Activated CD4-positive, alpha-beta T cell treated with anti-CD3 and anti-CD28 coated beads, Interleukin-2, Interleukin-4, amounts not matched to agents 100 ng/mL and 50 ng/mL, durations not matched to agents 16 hours and 8 hours (primary cell): ENCODE measurements at places on chromosomes 6 and 20.

- DNase-seq = no peak
These were observed 26.7 kb upstream of the IRF4 start for GRCh38 chr6:364609-365540.

GRCh38 chr6:130132286-130132701 lies 90.5 kb downstream of the SAMD3 start:
- DNase-seq = peak; percentile 82

- DNase-seq = no peak
These were observed 107.6 kb downstream of the JAG1 start for GRCh38 chr20:10565922-10566897.

DNA sequence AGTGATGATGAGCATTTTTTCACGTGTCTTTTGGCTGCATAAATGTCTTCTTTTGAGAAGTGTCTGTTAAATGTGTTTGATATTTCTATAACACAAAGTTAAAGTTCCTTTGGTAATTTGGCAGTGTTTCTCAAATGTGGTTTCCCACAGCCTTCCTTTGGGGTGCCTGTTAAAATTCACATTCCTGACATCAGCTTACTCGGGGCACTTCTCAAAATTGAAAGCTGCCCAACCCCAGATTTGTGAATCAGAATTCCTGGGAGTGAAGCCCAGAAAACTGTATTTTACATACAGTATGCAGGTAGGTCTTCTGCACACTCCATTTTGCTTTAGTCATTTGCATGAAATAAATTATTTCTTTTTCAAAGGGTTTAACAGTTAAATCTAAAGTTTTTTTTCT lies 207.9 kb downstream of the GMPR start:
- DNase-seq = no peak

DNA sequence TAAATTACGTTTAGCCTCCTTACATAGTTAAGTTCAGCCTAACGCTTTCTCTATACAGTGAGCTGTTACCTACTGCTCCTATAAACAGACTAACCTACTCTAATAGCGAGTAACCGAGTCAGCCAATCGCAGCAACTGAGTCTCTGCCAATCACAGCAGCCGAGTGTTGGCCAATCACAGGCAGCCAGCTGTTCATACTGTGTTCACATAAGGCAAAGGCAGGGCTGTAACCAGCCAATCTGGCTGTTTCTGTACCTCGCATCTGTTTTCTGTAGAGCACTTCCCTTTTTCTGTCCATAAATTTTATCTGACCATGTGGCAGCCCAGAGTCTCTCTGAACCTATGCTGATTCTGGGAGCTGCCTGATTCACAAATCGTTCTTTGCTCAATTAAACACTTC lies 263.9 kb upstream of the JARID2 start:
- DNase-seq = no peak

DNA sequence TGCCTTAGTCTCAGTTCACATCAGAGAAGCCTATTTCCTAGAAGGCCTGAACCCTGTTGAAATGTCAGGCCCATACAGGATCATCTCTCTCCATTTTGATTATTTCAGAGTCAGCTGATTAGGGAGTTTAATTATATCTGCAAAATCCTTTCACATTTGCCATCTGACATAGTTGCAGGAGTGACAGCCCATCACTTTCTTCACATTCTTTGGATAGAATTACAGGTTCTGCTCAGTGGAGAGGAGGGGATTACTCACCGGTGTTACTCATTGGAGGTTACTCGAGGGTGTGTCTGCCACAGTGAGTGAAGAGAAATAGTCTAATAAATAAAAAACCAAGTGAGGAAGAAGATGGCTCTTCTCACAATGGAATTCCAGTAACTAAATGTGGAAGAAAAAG lies 216.8 kb downstream of the TMEM242 start:
- peak; percentile 34 for DNase-seq

DNA sequence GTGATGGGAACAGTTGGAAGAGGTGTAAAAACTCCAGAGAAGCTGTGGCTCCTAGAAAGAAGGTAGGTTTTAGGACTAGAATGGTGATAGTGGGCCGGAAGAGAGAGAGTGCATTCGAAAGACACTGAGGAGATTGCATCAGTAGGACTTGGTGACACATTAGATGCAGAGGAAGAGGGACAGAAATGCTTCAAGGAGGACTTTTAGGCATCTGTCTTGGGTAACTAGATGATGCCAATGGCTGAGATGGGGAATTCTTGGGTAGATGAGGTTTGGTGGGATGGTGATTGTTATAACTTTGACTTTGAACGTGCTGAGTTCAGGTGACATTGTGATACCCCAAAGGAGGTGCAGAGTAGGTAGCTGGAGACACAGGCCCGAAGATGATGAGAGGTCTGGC lies 196.5 kb downstream of the GMPR start:
- peak; percentile 45 for DNase-seq

- no peak for DNase-seq
These were observed 17.1 kb downstream of the IRF4 start for GRCh38 chr6:408599-409102.

GRCh38 chr20:19761841-19762240 lies 3.8 kb downstream of the RIN2 start:
- no peak for DNase-seq

DNA sequence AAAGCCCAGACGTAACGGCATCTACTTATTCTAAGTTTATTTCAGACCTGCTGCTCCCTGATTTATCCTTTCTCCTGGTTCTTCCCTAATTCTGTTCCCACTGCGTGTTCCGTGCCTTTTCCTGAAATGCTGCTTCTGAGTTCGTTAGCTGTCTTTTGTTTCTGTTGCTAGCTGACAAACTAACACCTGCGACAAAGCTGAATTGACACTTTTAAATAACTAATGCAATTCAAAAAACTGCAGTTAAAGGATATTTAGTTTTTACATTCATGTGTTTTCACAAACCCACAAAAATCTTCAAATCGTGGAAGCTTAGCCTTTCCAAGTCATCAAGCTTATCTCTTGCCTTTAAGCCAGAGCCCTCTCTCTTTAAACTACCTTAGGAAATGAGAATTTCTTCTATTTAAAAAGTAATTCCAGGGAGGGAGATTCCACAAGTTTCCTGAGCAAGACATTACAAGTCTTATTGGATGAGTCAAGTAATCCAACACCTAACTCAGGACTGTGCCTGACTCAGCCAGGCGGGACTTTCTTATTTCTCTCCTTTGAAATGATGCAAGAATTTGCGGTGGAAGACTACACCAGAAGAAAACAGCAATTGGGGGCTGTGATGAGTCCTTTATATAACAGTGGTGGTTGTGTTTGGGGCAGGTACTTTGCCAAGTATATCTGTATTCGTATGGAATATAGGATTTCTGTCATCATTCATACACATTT lies 6.3 kb downstream of the ADTRP start:
- DNase-seq = no peak

- no peak for DNase-seq
These were observed 43.9 kb upstream of the CLDN20 start for GRCh38 chr6:155219858-155220301.

DNA sequence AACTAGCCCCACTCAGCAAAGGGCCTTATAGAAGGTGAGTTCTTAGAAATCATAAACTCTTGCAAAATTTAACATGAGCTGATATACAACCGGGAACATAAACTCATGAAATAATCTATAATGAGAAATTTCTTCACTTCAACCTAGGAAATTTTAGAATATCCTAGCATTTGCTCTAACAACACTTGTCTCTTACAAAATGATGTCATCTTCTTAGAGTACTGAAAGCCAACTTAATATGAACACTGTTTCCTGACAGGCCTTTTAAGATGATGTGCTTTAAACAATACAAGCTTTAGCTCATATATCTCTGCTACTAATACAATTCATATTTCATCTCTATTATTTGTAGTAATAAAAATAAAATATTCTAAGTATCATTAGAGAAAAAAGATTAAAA lies 932 bp downstream of the PACRG start:
- DNase-seq = no peak

- no peak for DNase-seq
These were observed 107.4 kb upstream of the RIPOR2 start for GRCh38 chr6:25042984-25043725.

GRCh38 chr20:63283397-63284082 lies 9.4 kb upstream of the COL20A1 start:
- DNase-seq = no peak

- DNase-seq = no peak
These were observed 19.0 kb downstream of the TUBB2A start for GRCh38 chr6:3138341-3138740.

- no peak for DNase-seq
These were observed 673 bp downstream of the MARCKS start for GRCh38 chr6:113857556-113858479.

DNA sequence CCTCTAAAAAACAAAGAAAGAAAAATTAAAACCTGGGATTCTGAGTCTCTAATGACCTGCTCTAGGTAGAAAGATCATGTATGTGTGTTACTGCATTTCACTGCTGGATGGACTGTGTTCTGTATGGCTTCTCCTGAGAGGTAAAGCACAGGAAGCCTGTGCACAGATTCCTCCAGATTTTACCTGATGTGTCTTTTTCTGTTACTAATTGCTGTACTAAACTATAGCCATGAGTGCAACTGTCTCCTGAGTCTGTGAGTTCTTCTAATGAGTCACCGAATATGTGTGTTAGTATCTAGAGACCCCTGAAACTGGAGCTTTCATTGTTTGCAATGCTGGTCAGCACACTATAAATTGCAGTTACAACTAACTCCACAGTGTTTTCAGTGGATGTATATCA lies 270.8 kb downstream of the CDKAL1 start:
- DNase-seq = peak; percentile 22

GRCh38 chr6:149431905-149432775 lies 32.1 kb downstream of the SUMO4 start:
- peak; percentile 94 for DNase-seq

GRCh38 chr20:62704341-62704948 lies 4.2 kb upstream of the NTSR1 start:
- no peak for DNase-seq

DNA sequence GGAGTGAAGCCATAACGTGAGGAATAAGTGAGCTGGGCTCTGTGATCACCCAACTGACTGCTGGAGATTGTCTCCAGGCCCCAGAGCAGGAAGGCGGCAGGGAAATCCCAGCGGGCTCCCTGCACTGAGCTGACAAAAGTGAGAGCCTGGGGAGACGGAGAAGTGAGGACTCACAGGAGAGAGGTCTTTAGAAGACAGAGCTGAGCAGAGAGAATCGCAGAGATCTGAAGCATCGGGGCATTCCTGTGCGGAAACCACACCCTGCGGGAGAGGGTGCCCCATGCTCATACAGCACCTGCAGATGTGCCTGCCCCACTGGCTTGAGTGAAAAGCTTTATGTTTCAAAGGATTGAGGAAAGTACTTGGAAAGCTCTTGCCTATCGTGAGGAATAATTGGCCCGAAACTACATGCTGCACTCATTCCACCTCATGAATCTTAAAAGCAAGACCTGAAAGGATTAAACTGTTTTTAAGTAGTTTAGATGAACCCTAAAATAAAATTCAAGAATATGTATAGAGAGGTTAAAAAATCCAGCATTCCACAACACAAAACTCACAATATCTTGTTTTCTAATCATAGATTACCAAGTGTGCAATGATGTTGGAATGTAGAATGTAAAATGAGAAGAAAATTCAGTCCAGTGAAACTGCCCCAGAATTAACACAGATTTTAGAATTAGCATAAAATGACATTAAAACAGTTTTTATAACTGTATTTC lies 17.7 kb upstream of the THBS2 start:
- DNase-seq = no peak

DNA sequence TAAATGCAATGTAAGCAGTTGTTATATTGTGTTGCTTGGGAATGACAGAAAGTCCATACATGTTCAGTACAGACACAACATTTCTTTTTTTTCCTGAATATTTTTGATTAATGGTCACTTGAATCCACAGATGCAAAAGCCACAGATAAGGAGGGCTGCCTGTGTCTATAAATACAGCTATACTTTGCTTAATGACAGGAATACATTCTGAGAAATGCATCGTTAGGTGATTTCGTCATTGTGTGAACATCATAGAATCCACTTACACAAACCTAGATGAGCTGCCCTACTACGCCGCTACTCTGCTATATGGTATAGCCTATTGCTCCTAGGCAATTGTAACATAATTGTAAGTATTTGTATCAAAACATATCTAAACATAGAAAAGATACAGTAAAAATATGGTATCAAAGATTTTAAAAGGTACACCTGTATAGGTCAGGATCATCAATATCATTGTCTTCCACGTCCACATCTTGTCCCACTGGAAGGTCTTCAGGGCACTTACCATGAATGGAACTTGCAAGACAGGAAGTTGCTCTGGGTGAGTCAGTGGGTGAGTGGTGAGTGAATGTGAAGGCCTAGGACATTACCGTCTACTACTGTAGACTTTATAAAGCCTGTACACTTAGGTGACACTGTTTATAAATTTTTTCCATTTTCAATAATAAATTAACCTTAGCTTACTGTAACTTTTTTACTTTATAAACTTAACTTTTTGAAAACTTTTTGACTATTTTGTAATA lies 27.9 kb upstream of the POPDC3 start:
- DNase-seq = no peak

- no peak for DNase-seq
These were observed 75.3 kb downstream of the SLC23A2 start for GRCh38 chr20:4925842-4926530.

- peak; percentile 34 for DNase-seq
These were observed 23.6 kb upstream of the WFDC2 start for GRCh38 chr20:45445805-45446562.

DNA sequence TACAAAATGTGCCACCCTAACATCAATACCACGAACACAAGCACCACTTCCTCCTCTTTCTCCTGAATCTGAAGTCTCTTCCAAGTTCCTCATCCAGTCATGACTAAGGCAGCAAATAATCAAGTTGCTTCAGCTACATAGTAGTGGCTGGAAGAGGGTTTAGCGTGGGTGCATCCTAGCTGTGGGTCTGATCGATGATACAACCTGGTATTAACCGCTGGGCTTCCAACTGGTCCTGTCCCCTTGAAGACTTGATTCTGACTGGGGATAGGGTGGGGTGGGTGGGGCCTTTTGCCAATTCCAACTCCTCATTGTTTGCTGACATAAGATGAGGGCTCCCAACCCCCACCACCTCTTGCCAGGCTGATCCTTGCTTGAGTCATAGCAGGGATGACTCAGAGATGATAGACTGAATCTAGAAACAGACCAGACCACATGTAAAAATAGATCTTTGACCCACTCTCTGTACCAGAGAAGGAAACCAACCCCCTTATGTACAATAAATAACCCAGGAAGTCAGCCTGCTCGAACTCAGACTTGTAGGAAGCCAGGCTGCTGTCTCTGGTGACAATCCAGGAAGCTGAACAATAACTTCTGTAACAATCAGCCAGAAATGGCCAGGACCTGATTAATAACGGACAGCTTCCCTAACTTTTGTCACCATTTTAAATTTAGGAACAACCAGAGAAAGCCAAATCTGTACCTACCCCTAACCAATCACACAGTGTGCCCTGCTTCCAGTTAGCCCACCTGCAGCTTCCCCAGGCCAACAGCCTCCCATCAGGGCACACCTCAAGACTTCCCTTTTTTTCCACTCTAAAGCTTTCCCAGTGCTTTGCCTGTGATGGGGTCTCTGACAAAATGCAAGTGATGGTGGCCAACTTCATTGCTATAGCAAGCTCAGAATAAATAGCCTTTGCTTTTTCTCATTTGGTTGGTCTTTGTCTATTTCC lies 68.9 kb upstream of the FAM184A start:
- DNase-seq = peak; percentile 89
